Effector memory CD8-positive, alpha-beta T cell (primary cell): ENCODE measurements at places on chromosomes 3 and 15.

- no peak for DNase-seq
Observed at GRCh38 chr15:44024155-44024554, 170.9 kb downstream of the FRMD5 start.

DNA sequence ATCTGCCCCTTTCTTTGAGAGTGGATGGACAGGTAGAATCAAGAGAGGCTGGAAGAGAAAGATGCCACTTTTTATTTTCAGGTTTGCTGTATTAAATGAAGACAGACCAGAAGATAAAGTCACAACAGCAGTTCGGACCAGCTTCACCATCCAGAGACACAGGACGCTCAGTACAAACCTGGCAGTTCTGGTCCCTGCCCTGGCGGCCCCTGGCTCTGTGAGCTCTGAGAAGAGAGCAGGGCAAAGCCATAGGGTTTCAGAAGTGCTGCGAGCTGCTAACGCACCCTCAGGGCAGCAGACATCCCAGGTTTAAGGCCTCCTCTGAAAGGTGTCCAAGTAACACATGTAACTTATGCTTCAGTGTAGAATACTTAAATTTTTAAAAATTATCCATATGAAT, 216.8 kb downstream of the ADAMTS17 start:
- no peak for DNase-seq

- DNase-seq: no peak
Observed at GRCh38 chr3:95751509-95751908, 1062.9 kb upstream of the EPHA6 start.

DNA sequence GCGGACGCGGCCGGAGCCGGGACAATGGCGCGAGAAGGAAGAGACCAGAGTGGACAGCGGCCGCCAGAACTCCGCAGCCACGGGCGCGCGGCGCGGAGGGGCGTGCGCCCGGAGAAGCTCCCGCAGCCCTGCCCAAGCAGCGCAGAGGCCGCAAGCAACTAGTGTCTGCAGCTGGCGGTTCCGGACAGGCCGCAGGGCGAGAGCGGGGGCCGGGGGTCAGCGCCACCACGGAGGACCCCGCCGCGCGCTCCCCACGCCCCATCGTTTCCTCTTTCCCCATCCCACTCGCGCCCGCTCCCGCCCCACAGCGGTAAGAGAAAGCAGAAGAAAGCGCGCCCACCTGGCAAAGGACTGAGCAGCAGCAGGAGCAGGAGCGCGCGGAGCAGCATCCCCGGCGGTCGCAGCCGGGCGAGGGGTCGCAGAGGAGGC, 440 bp downstream of the PRTG start:
- DNase-seq: no peak

- DNase-seq: no peak
Observed at GRCh38 chr3:64563751-64564150, 124.0 kb downstream of the ADAMTS9 start.

DNA sequence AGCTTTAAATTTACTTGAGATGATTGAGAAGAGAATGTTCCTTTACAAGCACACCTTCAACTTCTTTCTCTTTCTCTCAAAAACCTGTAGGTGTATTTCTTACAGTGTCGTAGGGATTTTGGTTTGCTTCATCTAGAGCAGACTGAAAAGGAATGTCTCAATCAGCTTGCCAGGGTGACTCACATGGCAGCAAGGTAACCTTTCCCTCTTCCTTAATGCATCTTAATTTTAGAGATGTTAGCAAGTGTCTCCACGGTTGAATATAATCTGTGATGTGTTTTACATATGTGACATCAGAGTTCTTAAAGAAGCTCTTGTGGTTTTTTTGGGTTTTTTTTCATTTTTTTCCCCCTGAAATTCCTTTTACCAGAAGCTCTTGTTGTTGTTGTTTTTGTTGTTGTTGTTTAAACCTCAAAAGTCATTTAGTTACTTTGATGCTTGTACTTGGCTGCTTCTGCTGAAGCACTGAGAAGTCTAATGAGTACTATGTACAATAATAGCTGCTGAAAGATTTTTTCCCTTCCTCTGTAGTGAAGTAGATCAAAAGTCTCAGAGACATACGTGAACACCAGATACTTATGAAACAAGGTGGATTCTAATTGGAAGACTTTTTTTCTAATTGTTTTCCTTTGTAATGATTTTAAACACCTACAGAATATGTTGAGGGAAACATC, 83.1 kb downstream of the RETNLB start:
- DNase-seq: no peak

- DNase-seq: no peak
Observed at GRCh38 chr3:178120367-178120766, 415.9 kb upstream of the KCNMB2 start.
